ENCODE measurements at places on chromosomes 6 and 20.
A peak's percentile ranks its signal among the peaks of the same experiment; 100 is the strongest.

DNA sequence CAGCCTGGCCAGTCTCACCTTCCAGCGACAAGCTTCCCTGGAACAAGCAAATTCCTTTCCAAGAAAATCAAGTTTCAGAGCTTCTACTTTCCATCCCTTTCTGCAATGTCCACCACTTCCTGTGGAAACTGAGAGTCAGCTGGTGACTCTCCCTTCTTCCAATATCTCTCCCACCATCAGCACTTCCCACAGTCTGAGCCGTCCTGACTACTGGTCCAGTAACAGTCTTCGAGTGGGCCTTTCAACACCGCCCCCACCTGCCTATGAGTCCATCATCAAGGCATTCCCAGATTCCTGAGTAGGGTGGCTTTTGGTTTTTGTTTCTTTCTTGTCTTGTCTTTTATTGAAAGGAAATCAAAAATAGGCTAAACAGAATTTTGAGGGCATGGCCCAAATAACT lies 24.3 kb downstream of the MYCT1 start:
- DNase-seq: no peak

GRCh38 chr6:1686117-1687098 lies 76.7 kb downstream of the FOXC1 start:
- DNase-seq: peak; percentile 98

- DNase-seq: no peak
Measured at GRCh38 chr6:51396583-51396982, 577.9 kb downstream of the TFAP2B start.

GRCh38 chr6:51141080-51141479 lies 322.4 kb downstream of the TFAP2B start:
- no peak for DNase-seq

DNA sequence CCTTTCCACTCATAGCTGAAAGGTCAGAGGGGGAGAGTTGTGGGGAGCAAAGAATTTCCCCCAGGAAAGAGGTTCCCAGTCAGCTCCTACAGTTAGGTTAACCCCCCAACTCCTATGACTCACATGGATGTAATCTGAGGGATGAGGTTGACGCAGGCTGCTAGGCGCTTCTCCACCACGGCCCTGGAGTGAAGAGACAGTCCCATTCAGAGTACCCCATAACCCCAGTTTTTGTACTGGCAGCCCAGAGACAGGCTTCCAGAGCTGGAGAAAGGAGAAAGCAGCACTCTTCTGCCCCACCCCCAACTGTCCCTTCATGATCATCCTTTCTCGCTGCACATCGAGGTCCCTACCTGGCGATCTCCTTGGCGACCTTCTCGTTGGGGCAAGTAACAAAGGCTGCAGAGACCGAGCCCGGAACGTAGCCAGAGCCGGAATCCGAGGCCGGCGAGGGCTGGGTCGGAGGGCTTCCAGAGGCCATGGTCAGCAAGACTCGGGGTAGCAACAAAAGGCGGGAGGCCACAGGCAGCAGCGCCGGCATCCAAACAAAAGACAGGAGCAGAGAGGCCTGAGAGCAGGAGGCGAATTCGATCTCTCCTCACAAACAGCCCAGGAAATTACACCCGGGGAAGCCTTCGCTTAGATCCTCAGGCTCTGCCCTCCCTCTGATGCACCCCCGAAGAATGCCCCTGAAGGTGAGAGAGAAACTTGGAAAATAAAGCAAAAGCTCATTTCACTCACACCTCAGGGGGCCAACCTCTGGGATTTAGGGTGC lies 592 bp downstream of the CUTA start:
- DNase-seq: peak; percentile 92

GRCh38 chr6:80250391-80250997 lies 144.0 kb downstream of the BCKDHB start:
- peak; percentile 28 for DNase-seq

DNA sequence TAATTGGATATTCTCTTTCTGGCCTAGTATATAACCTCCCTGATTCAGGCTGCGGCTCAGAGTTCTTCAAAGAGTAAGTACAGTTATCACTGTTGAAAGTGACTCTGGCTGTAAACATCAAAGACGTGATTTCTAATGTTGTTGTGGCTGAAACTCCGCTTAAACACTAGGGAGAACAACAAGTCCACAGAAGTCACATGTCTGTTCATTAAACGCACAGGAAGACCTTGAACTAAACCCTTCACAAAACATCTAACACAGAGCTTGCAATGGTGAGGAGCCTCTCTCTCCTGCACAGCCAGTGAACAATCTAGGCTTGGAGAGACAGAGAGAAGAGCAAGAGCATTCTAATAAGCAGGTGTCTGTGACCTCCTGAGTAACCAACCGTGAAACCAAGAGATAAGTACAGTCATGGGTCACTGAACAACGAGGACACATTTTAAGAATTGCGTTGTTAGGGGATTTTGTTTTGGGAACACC lies 249.3 kb downstream of the PRKN start:
- no peak for DNase-seq

DNA sequence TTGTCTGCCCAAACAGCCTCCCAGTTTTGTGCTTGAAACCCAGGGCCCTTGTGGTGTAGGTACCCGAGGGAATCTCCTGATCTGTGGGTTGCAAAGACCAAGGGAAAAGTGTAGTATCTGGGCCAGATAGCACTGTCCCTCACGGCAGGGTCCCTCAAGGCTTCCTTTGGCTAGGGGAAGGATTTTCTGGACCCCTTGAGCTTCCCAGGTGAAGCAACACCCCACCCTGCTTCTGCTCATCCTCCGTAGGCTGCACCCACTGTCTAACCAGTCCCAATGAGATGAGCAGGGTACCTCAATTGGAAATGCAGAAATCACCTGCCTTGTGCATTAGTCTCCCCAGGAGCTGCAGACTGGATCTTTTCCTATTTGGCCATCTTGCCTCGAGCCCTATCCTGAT lies 791.8 kb upstream of the MANEA start:
- no peak for DNase-seq

DNA sequence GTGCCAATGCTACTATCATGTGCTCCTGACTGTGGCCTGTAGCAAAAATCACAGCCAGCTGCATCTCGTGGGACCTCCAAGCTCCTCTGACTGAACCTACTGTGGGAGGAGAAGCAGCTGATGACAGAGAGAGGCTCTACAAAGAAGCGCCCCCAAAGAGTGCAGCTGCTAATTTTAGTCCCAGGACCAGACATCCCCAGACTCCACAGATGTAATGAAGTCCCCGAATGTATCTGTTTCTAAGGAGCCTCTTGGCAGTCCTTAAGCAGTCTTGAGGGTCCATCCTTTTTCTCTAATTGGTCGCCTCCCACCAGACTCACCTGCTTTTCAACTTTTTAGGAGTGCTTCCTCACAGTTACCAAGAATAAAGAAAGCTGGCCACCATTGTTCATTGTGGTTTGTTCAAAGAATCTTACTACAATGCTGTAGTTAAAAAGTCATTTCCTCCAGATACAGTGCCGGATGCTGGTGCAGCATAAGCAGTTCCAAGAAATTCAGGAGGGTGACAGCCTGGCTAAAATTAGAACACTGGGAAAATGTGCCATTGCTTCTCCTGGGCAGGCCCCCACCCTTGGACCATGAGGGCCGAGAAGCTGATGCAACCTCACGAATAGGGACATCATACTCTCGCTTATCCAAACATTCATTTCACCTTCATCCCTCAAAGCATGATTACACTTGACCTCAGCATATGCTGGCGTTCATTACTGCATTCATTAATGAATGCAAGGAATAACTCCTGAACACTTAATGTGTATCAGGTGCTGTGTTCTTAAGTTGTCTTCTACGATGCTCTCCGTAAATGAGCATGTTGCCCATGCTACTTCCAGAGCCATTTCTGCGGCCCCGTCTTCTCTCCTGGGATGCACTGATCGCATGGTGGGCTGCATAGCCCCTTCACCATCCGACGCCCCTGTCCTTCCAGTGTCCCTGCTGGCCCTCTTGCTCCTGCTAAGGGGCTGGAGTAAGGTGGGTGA lies 66.4 kb downstream of the LY86 start:
- DNase-seq: peak; percentile 58

DNA sequence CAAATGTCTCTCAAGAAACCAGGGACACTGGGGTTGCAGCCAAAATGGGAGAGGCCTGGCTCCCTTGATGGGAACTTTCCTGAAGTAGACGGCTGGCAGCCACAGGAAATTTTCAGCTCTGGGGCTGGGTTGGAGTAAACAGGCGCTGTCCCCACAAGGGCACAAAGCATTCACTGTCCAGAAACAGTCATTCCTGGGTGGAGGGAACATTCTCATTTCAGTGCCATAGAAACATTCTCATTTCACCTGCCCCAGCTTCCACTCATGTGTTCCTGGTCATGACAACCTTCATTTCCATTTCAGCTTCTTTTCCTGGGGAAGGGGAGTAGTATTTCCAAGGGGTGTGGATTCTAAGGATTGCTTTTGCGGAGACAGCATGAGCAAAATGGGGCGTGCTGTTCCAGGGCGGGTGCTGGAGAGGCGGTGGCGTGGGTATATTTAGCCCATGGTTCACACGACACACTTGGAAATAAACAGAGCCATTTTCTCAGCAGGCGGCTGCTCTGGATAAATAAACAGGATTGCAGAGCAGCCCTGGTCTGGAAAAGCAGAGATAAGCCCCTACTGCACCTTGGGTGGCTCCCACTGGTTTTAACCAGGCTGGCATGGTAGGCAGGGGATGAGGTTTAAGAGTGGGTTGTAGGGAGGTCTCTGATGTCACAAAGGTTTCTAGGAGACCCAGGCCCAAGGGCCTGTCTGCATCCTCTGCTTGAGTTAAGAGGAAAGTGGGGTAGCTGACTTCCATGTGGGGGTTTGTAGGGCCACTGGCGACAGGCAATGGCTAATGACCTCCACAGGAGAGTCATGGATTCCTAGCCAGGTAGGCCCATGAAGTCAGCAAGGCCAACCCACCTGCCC lies 32.9 kb downstream of the COX4I2 start:
- DNase-seq: no peak

GRCh38 chr6:123022975-123023374 lies 26.9 kb downstream of the CLVS2 start:
- no peak for DNase-seq

- DNase-seq: no peak
Measured at GRCh38 chr6:81568973-81569372, 183.5 kb downstream of the TENT5A start.

- DNase-seq: no peak
Measured at GRCh38 chr20:51319522-51319921, 223.0 kb downstream of the NFATC2 start.

DNA sequence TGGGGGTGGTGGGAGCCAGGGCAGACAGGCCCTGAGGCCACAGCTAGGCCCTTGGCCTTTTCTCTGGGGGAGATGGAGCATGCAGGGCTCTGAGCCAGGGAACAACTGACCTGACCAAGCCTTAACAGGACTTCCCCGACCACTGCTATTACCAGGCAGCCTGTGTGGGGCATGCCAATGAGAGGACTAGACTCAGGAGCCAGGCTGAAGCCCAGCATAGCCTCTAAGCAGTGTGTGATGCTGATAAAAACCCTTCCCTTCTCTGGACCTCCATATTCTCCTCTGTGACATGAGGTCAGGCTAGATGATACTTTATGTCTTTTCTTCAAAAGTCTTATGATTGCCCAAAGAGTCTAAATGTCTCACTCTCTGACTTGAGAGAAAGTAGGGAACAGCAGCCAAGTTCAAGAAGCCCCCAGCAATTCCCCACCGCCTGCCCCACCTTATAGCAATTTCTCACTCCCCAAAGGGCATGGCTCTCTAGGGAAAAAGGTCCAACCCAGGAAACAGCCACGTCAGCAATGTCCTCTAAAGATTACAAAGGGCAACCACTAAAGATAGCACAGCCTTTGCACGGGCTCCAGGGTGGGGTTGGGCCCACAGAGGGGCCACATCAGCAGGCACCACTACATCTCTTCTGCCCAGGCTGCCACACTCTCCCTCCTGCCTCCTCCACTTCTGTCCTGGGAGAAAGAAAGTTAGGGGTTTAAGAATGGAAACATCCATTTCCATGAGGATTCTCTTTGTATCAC lies 71.3 kb downstream of the TRERF1 start:
- no peak for DNase-seq

DNA sequence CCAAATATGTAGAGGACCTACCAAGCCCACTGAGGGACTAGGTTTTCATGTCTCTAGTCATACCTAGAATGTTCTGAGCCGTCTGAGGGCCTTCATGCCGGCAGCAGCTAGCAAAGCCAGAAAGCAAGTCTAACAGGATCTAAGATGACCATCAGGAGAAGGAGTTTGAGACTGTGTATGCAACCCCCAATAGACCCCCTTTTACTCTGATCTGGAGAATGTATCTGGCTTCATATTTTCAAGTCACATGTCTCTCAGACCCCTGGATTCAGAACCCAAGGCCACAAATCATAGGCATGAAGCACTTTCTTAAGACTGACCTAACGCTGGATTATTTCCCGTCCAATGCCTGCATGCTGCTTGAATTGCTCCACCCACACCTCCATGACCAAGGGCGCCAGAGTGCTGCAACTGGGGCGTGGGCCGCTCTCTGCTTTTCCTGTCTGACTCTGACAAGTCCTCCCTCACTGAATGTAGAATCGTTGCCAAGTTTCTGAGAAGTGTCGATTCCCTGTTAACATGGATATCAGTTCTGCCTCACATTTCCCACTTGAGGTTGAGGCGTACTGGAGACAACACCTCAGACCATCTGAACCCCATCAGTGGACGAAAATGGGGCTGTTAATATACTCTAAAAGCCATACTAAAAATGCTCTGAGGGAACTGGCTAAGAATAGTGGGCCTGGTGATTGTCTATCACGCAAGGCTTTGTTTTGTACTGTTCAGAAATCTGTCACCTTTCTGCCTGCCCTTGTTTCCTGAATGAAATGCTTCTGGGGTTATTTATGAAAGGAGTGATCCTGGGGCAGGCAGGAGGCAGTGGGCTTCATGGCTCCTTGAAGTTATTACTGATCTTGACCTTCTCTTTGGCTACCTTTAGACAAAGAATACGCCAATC lies 23.9 kb upstream of the ASXL1 start:
- no peak for DNase-seq

DNA sequence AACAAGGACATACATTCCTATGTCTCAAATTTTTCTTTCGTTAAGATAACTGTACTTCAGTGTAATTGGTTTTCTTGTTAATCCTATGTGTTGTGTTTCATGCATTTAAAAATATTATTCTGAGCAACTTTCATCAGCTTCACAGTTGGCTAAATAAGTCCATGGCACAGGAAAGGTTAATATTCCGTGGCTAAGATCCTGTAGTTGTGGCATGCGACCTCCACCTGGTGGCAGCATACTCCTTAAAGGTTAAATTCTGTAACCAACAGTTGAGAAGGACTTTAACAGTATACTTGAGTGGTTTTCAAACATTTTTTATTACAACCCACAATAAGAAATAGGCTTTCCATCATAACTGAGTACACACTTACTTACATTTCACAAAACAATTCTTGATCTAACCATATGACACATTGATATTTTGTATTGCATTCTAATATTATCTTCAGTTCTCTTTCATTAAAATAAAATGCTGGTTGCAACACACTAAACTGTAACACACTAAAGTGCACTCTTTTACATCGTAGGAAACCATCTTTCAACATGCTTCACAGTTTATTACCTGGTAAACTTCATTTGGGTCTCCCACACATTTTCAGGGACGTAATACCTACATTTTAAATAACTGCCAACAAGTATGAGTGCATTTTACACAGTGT lies 118.3 kb downstream of the SLX4IP start:
- peak; percentile 73 for DNase-seq
